Effector memory CD8-positive, alpha-beta T cell (primary cell): ENCODE measurements at places on chromosomes 16 and 17.

- no peak for DNase-seq
Observed at GRCh38 chr17:51078009-51078592, 42.6 kb downstream of the SPAG9 start.

DNA sequence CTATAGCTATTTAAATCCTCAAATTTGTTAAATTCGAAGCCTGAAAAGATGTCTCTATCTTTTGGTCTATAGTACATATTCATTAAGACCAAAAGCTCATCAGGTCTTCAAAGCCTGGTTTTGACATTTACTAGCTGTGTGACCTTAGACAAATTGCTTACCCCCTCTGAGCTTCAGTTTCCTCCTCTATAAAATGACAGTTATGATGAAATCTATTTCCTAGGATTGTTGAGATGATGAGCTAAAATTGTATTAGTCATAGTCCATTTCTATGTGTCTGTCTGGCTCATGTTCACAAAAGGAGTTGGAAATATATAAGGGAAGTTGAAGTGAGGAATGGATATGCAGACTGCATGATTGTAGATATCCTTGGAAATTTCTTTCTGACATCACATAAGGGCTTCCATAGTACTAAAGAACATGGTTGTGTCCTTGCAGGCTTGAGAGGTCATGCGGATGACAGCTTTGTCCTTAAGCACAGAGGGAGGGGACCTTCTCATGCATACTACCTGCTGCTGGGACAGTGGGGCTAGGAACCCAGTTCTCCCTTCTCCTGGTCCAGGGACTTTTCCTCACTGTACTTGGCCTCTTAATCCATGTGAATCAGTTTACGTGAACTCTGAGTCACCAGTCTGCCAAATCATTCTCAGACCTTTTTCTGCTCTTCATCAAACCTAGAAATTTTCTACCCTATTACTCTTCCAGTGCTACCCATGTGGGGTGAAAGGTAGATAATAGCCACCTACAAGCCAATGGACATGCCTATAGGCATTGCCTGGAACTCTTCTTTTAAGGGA is 487.5 kb upstream of the SALL1 start:
- DNase-seq = no peak

GRCh38 chr16:84314814-84315213 is 20.1 kb downstream of the WFDC1 start:
- no peak for DNase-seq

DNA sequence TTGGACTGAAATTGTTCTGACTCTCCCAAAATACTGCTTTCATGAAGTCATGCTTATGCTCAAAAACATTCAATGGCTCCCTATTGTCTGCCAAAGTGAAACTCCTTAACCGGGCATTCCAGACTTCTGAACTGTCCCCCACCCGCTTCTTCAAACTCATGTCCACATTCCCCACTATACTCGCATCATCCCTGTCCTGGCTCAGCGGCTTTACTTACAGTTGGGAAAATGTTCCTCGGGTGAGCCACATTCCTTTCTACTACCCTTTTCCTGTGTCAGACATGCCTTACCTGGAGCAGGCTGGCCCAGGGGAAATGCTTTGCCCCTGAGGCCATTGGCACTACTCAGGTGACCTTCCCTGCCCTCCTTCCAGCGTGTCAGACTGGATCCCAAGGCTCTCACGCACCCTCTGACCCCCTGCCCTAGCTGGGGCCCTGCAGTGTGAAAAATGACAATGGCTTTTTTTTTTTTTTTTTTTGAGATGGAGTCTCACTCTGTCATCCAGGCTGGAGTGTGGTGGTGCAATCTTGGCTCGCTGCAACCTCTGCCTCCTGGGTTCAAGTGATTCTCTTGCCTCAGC is 5.3 kb downstream of the CYGB start:
- DNase-seq = no peak

DNA sequence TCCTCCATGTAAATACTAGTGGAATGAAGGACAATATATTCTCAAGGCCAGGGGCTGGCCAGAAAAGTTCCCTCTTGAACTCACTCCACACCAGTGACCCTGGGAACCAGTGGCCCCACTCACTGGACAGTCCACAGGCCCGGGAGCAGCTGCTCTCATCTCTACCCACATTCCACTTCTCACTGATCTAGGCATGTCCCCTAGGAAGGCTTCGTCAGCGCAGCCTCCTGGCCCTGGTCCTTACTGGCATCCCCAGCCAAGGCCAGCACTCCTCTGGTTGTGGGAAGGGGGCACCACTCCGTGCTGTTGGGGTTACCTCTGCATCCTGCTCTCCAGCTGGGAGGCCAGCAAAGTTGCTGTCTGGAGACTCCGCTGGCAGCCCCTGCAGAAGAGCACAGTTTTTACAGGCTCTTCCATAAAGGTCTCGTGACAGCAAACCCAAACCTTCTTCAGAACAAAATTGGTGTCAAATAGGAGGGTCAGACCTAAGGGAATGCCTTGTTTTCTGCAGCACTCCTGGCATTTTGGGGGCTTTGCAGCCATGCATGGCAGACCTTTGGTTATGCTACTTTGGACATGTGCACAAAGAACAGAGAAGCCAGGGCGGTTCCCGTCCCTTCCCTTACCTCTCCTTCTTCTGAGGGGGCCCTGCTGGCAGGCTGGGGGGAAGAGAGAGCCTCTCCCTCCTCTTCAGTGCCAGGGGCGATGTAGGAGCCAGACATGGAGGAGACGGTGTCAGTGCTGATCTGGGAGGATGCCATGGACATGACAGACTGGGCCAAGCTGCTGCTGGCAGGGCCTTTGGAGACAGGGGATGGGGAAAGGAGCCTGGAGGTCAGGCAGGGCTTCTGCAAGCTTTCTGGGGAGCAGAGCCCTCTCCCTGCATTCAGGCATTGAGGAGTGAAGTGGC is 14.1 kb upstream of the FOXJ1 start:
- DNase-seq = no peak

GRCh38 chr16:50500171-50500874 is 47.9 kb upstream of the NKD1 start:
- DNase-seq = no peak
